ENCODE measurements at places on chromosomes 3 and 15. TPM values are rescaled to one million over a fixed set of nuclear protein-coding genes. Genes with fewer than 3 reads are reported as not detected.
A peak's percentile ranks its signal among the peaks of the same experiment; 100 is the strongest.

DNA sequence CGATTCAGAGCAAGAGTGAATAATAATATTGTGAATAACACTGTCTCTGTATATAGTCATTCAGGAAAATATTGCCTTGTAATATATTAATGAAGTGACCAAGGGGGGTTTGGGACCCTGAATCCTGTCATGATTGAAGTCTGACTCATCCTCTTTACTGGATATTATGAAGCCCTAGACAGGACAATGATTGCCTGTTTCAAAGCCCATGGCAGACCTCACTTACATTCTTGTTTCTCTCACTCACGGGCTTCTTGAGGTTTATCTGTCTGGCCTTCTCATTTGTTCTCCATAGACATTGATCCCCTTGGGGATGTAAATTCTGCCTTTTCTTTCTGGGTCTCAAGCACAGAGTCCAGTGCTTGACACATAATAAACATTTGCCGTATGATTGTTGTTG is 449.3 kb upstream of the THRB start:
- DNase-seq: no peak

DNA sequence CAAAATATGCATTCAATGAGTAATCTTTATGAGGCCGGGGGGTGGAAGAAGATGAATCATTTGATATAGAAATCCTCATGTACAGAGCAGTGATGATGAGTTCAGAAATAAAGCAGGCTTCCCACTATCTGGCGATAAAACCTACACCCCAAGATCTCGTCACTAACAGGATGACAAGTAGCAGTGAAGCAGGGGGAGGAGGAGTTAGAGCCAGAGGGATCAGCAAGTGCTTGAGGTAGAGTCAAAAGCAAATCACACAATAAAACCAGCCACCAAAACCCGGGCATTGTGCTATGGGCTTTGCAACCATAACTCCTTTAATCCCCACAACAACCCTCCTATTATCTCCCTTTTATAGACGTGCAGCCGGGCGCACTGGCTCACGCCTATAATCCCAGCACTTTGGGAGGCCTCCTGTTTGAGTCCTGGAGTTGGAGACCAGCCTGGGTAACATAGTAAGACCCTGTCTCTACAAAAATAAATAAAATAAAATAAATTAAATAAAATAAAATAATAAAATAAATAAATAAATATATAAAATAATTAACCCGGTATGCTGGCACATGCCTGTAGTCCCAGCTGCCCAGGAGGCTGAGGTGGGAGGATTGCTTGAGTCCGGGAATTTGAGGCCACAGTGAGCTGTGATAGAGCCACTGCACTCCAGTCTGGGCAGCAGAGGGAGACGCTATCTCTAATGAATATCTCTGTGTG is 53.0 kb downstream of the STARD5 start:
- no peak for DNase-seq

- no peak for DNase-seq
Measured at GRCh38 chr3:152836269-152836668, 1.3 kb downstream of the P2RY1 start.

DNA sequence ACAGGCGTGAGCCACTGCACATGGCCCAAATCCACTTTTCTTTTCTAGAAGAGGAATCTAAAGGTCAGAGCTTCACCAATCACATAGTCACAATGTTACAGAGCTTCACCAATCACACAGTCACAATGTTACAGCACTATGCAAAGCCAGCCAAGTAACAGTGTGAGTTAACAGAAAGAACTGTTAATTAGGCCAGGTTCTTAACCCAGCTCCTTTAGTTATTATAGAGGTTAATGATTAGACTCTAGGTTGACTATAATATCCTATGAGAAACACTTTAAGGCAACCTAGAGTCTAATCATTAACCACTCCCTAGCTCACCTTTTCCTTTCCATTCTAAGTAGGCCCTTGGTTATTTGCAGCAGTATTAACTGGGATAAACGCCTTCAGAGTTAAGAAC is 54.0 kb downstream of the TASOR start:
- no peak for DNase-seq

GRCh38 chr3:183792976-183793375 is 32.4 kb downstream of the MAP6D1 start:
- DNase-seq: no peak

- DNase-seq: no peak
Measured at GRCh38 chr3:94935738-94936580, 873.1 kb downstream of the NSUN3 start.

GRCh38 chr3:185405243-185405642 is 42.3 kb downstream of the MAP3K13 start:
- DNase-seq: no peak

GRCh38 chr3:67522081-67522480 is 132.3 kb downstream of the SUCLG2 start:
- DNase-seq: no peak

DNA sequence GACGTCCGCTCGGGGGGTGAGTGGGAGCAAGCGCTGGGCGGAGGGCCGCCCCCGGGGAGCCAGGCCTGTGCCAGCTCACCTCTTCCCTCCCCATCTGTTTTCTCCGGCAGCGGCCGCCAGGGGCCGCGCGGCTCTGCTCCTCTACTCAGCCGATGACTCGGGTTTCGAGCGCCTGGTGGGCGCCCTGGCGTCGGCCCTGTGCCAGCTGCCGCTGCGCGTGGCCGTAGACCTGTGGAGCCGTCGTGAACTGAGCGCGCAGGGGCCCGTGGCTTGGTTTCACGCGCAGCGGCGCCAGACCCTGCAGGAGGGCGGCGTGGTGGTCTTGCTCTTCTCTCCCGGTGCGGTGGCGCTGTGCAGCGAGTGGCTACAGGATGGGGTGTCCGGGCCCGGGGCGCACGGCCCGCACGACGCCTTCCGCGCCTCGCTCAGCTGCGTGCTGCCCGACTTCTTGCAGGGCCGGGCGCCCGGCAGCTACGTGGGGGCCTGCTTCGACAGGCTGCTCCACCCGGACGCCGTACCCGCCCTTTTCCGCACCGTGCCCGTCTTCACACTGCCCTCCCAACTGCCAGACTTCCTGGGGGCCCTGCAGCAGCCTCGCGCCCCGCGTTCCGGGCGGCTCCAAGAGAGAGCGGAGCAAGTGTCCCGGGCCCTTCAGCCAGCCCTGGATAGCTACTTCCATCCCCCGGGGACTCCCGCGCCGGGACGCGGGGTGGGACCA is 632 bp upstream of the CRELD1 start:
- peak; percentile 94 for DNase-seq

GRCh38 chr15:91769476-91769875 is 84.0 kb upstream of the SLCO3A1 start:
- no peak for DNase-seq

- no peak for DNase-seq
Measured at GRCh38 chr3:11099306-11099705, 55.0 kb upstream of the HRH1 start.

The TRPM1 gene
- not detected for total RNA-seq
